ENCODE measurements at places on chromosomes 3 and 15.
A peak's percentile ranks its signal among the peaks of the same experiment; 100 is the strongest.

GRCh38 chr15:98124581-98124980 is 164.1 kb downstream of the ARRDC4 start:
- DNase-seq = no peak

- DNase-seq = no peak
Observed at GRCh38 chr3:90040554-90040953, 933.1 kb downstream of the EPHA3 start.

- DNase-seq = no peak
Observed at GRCh38 chr15:60788692-60789103, 309.8 kb upstream of the ICE2 start.

DNA sequence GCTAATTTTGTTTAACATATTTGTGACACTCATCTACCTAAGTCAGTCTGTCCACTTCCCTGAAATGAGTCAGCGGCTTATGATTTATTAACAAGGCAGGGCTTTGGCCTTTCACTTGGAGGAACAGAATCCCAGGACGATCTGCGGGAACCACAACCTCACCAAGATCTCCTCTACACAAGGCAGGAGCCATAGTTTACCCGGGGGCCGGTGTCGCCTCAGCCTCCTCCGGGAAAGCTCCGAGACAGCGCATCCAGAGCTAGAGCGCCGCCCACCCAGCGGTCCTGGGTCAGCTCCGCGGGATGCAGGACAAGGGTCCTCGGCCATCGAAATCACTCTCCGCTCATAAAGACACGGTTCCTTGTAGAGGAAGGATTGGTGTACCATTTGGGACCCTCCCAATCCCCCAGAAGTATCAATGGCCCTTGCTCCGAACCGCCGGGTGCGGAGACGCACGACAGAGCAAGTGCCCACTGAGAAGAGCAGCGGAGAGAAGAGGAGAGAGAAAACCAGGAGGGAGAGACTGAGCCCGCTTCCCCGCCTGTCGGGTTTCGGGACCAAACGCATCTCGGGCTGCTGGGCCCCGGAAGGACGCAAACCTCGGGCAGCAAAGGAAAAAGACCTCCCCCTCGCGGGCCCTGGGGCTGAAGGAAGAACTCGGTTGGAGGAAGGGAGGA is 13.1 kb upstream of the ALCAM start:
- DNase-seq = peak; percentile 17

GRCh38 chr15:63473999-63474809 is 30.2 kb upstream of the USP3 start:
- peak; percentile 76 for DNase-seq

- DNase-seq = no peak
Observed at GRCh38 chr3:123818324-123818920, 65.7 kb downstream of the MYLK start.

GRCh38 chr15:38049891-38050290 is 115.5 kb downstream of the TMCO5A start:
- DNase-seq = no peak

- DNase-seq = no peak
Observed at GRCh38 chr15:67991706-67992105, 62.4 kb upstream of the PIAS1 start.

GRCh38 chr15:74269362-74270035 is 33.4 kb downstream of the CCDC33 start:
- DNase-seq = no peak

- DNase-seq = no peak
Observed at GRCh38 chr15:31155151-31155550, 53.6 kb upstream of the TRPM1 start.

DNA sequence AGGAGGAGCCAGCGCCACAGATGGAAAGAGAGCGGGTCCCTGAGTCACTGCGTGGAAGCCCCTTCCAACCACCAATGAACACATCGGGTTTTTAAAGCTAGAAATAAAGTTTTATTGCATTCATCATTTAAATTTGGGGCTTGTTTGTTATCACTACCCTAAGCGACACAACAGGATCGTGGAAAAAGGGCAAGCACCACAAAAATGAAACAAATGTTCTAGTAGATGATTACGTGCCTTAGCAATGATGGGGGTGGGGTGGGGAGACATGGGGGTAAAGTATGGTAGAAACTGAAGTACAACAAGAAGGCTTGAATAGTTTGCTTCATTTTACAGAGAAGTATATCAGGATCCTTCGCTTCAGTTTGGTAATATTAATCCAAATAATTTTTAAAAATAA is 221.6 kb upstream of the ATP10A start:
- DNase-seq = no peak

DNA sequence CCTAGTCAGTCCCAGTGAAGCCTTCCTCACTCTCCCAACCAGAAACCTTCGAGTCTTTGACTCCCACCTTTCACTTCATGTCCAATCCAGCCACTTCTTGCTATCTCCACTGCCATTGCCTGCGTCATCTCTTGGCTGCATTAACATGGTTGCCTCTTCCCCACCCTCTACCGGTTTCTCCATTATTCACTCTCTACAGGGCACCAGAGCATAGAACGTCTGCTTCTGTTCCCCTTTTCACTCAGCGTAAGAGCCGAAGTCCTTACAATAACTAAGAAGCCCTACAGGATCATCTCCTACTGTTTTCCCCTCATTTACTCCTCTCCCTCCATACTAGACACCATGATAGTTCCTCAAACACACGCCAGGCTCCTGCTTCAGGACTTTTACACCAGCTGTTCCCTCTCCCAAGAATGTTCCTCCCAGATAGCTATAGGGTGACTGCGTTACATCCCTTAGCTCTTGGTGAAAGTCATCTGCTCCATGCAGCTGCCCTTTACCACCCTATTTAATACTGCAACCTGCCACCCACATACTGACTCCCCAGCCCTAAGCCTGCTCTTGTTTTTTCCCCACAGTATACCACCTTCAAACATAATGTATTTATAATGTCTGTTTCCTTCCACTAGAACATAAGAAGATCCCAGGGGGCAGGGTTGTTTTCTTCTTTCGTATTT is 30.9 kb downstream of the RCN2 start:
- no peak for DNase-seq

DNA sequence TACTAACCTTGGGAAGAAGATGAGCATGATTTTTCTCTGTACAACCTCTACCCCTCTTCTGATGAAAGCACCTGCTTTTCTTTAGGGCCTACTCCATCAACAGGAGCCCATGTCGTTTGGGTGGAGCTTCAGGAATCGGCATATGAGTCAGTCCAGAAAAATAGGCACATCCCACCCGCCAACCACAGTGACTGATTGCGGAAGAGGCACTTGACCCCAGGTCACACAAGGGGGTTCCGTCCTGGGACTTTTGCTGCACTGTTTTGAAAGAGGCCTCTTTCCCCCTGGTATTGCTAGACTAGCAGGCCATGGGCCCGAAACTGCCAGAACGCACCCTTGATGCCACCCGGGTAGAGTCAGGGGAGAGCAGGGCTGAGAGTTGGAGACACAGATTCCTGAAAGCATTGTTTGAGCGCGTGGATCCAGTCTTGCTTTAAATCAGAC is 19.3 kb upstream of the NRROS start:
- DNase-seq = peak; percentile 73

- DNase-seq = no peak
Observed at GRCh38 chr15:40325700-40326099, 2.2 kb downstream of the INAFM2 start.

GRCh38 chr15:99296386-99296785 is 45.1 kb downstream of the LRRC28 start:
- no peak for DNase-seq

Data from CD4-positive, alpha-beta T cell treated with Interleukin-15 for 1 hour (primary cell).